ENCODE measurements at places on chromosomes 12 and 14.

- DNase-seq = no peak
Observed at GRCh38 chr12:78712834-78713481, 151.6 kb upstream of the SYT1 start.

DNA sequence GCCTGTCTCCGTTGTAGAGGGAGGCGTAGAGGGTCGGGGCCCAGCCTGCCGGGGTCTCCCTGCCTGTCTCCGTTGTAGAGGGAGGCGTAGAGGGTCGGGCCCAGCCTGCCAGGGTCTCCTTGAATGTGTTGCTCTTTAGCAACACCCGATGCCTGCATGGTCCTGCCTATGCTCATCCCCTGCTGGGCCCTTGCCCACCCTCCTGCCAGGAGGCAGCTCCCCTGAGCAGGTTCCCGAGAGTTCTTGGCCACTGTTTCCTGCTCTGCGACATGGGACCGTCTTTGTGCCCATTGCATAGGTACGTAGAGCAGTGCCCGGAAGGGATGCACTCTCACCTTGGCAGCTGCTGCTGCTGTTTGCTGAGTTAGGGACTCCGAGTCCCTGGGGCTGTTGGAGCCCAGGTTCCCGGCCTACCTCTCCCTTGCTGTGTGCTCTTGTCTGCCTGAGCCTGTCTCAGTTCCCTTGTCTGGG is 3.3 kb downstream of the KIF26A start:
- peak; percentile 16 for DNase-seq

- peak; percentile 75 for DNase-seq
Observed at GRCh38 chr12:109804820-109805761, 28.1 kb downstream of the TRPV4 start.

DNA sequence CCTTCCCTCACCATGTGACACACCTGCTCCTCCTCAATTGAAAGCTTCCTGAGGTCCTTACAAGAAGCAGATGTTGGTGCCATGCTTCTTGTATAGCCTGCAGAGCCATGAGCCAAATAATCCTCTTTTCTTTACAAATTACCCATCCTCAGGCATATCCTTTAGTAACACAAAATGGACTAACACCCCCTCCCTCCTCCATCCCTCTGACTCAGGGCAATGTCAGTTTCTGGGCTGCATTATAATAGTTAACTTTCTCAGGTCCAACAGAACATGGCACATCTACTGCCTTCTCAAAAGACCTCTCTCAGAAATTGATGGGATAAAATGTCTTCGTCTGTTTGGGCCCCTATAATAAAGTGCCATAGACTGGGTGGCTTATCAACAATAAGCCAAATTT is 287.0 kb downstream of the DPF3 start:
- no peak for DNase-seq

- DNase-seq = no peak
Observed at GRCh38 chr14:59964251-59965007, 44.5 kb downstream of the LRRC9 start.

Data from activated naive CD8-positive, alpha-beta T cell treated with anti-CD3 and anti-CD28 coated beads, Interleukin-2, amount 10 ng/mL, durations not matched to agents 7 days and 5 days (primary cell).